Activated CD4-positive, alpha-beta T cell treated with anti-CD3 and anti-CD28 coated beads for 48 hours (primary cell): ENCODE measurements at places on chromosomes 3 and 15.

- peak; percentile 63 for DNase-seq
These were observed 65.2 kb upstream of the UBE2E1 start for GRCh38 chr3:23740517-23740965.

DNA sequence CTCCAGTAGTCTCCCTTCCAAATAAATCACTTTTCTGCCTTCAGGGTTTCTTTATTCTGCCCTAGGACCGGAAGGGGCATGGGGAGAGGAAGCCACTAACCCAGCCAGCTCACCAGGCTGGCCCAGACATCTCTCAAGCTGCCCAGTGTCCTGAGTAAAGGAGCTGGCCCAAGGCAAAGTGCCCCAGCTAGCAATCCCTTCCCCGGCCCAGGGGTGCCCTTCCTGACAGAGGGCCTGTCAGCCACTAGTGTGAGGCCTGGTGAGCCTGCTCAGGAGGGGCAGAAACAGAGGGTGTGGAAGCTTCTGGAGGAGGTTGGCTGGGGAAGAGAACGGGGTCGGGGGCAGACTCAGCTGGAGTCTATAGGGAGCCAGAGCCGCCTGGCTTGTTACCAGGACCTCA is 22.2 kb downstream of the SHF start:
- no peak for DNase-seq

- DNase-seq, result no peak
These were observed 542.7 kb upstream of the ADAMTS9 start for GRCh38 chr3:65230261-65231139.

GRCh38 chr3:107660306-107660976 is 137.7 kb downstream of the BBX start:
- no peak for DNase-seq

DNA sequence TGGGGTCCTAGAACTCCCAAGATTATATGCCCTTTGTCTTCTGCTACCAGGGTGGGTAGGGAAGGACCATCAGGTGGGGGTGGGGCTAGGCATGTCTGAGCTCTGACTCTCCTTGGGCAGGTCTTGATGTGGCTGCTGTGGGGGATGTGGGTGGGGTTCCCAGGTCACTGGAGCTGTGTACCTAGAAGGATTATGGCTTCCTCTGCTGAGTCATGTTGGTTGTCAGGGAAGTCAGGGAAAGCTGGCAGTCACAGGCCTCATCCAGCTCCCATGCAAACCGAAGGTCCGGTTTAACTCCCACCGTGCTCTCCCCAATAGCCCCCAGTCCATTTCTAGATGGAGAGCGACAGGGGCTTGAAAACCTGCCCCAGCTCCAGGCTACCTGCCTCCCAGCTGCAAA is 35.2 kb downstream of the EID1 start:
- no peak for DNase-seq

- no peak for DNase-seq
These were observed 51.7 kb downstream of the SCN11A start for GRCh38 chr3:39000008-39000450.

DNA sequence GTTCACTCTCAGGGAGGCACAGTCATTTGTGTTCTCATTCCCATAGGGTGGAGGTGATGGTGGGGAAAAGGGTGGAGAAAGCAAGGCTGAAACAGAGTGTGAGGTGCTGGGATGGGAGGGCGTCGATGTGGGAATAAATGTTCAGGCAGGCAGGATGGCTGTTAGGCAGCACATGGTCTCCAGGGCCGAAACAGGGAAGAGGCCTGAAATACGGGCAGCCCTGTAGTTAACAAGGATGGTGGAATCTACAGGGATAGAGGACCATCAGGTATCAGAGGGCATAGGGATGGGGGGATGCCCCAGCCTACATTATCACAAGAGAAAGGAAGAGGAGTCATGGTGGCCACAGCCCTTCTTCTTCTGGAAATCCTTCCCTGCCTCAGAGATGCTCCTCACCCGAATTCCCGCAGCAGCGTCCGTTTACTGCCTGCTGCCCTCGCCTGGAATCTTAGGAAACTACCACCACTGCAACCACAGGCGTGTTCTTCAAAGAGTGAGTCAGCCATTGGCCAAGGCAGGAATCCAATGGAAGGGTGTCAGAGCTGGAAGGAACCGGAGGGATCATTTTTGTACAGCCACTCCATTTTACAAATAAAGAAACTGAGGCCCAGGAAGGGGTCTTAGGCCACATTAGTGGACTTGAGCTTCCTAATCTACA is 49.7 kb upstream of the POMGNT2 start:
- no peak for DNase-seq

DNA sequence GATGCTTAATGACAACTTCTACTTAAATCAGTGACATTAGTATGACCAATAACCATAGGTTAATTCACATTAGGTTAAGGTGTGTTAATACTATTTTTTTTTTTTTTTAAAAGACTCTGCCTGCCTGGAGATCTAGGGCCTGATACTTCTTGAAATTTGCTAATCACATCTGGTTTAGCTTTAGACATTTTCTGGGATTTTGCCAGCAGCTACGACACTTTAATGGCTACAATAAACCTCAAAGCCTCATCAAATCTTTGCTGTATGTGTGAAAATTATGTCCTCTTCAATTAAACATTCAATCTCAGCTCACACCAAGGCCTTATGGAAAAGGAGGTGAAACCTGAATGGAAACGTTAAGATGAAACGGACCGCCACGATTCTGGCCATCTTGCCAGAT is 167.9 kb downstream of the GREM1 start:
- DNase-seq, result no peak

DNA sequence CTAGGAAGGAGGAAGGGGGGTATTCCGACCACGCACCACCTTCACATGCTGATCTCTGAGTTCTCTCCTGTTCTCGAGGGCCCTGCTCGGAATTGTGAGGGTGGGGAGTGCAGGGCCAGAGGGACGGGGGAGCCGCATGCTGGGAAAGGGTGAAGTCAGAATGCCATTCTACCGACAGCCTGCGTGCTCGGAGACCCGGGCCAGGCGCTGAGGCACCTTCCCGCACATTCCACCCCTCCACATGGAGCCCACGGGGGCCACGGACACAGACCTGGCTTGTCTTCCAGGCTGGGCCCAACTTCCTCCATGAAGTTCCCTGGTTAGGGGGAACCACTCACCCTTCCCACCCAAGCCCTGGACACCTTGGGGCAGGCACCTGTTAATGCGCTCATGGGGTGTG is 28.7 kb upstream of the PIGZ start:
- no peak for DNase-seq

GRCh38 chr3:70736009-70736408 is 423.6 kb upstream of the MDFIC2 start:
- DNase-seq, result no peak

DNA sequence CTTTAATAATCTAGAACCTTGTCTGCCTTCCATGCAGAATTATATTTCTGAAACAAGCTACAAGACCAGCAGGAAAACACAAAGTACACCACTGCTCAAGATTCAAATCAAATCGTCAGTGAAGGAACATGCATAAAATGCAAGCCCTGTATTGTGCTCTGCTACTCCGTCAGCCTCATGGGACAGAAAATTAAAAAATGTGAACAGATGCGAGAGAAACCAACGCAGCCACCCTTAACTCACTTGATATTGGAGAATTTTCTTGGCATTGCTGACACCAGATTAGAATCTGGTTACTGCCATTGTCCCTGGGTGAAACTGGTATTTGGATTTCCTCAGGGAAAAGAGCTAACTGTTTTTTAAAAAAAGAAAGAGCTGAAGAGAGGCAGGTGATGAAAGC is 23.6 kb downstream of the ANXA2 start:
- DNase-seq, result no peak
